ENCODE measurements at places on chromosomes 4 and X. TPM values are rescaled to one million over a fixed set of nuclear protein-coding genes. Genes with fewer than 3 reads are reported as not detected.
A peak's percentile ranks its signal among the peaks of the same experiment; 100 is the strongest.

The C4orf50 gene
- total RNA-seq = 0.42 TPM

The FOXP3 gene
- total RNA-seq = not detected

GRCh38 chrX:43836435-43837184, 45.6 kb downstream of the MAOB start:
- no peak overlapping the region for H3K4me3 ChIP-seq
- DNase-seq = no peak
- H3K4me1 ChIP-seq = peaks cover 5% of the 10 kb centered on the region
- no peak overlapping the region for H3K27ac ChIP-seq

DNA sequence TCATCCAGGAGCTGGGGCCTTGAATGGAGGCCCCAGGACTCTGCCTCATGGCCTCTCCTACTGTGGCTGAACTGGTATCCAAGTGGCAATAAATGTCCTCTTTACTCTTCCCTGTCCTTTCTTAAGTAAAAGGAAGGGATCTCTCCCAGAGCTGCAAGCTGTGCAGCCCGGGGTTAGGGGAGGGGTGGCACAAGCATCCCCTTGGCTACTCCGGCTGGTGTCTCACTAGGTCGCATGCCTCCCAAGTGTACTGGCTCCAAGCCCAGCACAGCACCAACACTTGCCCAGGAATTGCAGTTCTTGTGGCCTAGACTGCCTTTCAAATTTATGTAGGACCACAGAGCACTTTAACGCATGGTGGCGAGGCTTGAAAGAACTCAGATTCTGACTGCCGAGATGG, 44.7 kb upstream of the MED14 start:
- no peak for DNase-seq
- no peak overlapping the region for H3K27ac ChIP-seq
- H3K4me3 ChIP-seq = no peak overlapping the region
- H3K27me3 ChIP-seq = no peaks in the 10 kb centered on the region

The SLC7A11 gene
- total RNA-seq = 0.19 TPM

The UFSP2 gene
- 39.7 TPM for total RNA-seq

The CLGN gene
- 1.8 TPM for total RNA-seq

The DCLK2 gene
- total RNA-seq = 15.4 TPM

The NOA1 gene
- total RNA-seq = 29.7 TPM

DNA sequence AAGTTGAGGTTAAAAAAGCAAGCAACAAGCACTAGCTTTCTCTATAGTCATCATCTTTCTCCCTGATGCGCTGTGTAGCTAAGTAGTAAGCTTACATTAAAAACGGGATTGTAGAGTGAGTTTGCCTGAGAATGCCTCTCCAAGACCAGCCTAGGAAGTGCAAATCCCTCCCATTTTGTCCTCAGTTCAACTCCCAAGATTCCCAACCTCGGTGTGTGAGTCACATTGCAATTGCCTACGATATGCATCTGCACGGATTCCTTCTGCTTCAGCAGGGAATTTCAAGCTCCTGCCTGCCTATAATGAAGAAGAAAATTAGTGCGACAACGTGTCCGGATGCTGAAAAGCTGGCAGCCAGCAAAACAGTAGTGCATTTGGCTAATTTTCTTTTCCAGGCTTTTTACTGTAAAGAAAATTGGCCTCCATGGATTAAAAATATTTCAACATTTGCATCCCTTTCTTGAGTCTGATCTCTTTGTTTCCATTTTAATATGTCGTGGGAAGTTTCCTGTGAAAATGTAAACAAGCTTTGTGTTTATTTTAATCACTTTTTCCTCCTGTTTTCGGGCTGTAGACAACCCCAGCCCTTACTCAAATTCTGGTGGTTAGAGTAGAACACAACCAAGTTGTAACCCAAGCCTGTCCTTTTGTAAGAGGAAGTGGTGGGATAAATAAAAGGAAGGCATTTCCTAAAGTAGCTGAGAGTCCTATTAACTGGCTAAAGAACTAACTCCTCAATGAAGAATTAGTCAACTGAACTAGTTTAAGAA, 58.4 kb upstream of the TET2 start:
- no peak overlapping the region for H3K27ac ChIP-seq
- H3K27me3 ChIP-seq = no peaks in the 10 kb centered on the region
- H3K4me1 ChIP-seq = peaks cover 13% of the 10 kb centered on the region
- no peak overlapping the region for H3K4me3 ChIP-seq
- H3K36me3 ChIP-seq = no peaks in the 10 kb centered on the region
- DNase-seq = no peak

GRCh38 chr4:2330091-2331042, 68.5 kb upstream of the MXD4 start:
- peak; percentile 45 for DNase-seq
- no peak overlapping the region for H3K4me3 ChIP-seq
- peaks cover 3% of the 10 kb centered on the region for H3K36me3 ChIP-seq
- no peak overlapping the region for H3K27ac ChIP-seq
- H3K4me1 ChIP-seq = no peaks in the 10 kb centered on the region

The CSAG2 gene
- not detected for total RNA-seq

The ADAMTS3 gene
- total RNA-seq = 1.2 TPM

- H3K27ac ChIP-seq = no peak overlapping the region
- DNase-seq = no peak
- no peaks in the 10 kb centered on the region for H3K27me3 ChIP-seq
- no peak overlapping the region for H3K4me3 ChIP-seq
- no peaks in the 10 kb centered on the region for H3K36me3 ChIP-seq
- no peaks in the 10 kb centered on the region for H3K4me1 ChIP-seq
Measured at GRCh38 chrX:149120459-149120858, 384.6 kb downstream of the IDS start.

GRCh38 chr4:108006361-108006760, 16.7 kb downstream of the HADH start:
- peaks cover 38% of the 10 kb centered on the region for H3K4me1 ChIP-seq
- H3K4me3 ChIP-seq = no peak overlapping the region
- H3K27ac ChIP-seq = no peak overlapping the region

DNA sequence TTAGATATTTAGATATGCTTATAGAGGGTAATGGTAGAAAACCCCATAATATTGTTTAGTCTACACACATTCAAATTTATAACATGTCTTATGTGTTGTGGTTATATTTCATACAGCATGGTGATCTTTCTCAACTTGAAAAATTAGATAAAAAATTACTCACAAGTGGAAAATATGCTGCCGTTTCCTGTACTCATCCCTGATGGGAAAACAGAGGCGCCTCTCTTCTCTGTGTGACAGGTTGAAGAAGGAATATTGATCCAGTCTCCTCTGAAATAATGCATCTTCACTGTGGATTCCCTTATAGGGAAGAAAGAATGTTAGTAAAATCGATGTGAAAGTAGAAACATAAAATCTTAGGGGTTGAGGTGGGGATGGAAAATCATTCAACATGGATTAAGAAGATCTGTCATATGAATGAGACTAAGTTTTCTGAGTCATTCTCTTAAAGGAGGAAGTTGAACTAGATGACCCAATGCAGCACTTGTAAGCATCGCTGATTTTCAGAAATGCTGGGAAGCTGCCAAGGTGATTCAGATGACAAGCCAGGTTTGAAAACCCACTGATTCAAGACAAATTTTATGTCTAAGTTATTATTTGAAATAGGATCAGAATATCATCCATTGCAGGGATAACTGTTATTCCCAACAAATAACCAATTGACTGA, 70.7 kb downstream of the ANKRD50 start:
- no peak for DNase-seq
- no peak overlapping the region for H3K4me3 ChIP-seq
- no peaks in the 10 kb centered on the region for H3K27me3 ChIP-seq

GRCh38 chrX:9310616-9311015, 154.2 kb upstream of the TBL1X start:
- H3K36me3 ChIP-seq = no peaks in the 10 kb centered on the region
- no peaks in the 10 kb centered on the region for H3K4me1 ChIP-seq
- no peak for DNase-seq
- H3K4me3 ChIP-seq = no peak overlapping the region

DNA sequence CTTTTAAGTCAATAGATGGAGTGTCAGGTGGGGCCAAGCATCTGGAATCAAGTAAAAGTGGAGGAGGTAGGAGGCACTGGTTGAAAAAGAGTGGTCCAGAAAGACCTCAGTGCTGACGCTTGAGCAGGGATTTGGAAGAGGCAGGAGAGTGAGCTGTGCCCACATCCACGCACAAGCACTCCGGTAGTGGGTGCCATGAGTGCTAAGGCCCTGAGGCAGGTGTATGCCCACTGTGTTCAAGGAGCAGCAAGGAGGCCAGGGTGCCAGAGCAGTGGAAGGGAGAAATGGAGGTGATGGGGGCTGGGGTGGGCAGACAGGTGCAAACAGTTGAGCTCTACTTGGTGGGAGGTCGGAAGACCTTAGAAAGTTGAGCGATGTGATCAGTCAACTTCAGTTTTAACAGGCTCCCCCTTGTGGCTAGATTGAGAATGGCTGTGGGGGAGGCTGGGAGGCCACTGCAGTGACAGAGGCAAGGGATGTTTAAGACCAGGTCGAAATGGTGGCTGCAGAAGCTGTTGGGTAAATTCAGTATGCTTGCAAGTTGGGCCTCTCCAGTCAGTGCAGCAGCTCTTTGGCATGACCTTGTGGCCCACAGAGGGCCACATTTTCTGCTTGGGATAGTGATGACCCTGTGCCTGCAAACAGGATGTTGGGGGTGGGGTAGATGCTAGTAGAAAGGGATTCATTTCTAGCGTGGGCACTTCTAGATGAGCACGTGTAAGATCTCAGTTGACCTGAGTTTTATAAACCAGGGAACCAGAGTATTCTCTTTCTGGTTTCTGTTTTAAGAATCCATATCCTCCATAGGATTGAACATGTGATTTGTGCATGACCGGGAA, 12.7 kb downstream of the TKTL1 start:
- H3K27me3 ChIP-seq = peaks cover 8% of the 10 kb centered on the region
- H3K36me3 ChIP-seq = no peaks in the 10 kb centered on the region
- no peak for DNase-seq
- H3K4me1 ChIP-seq = no peaks in the 10 kb centered on the region

GRCh38 chrX:154121961-154122360, 22.1 kb upstream of the OPN1LW start:
- H3K4me1 ChIP-seq = no peaks in the 10 kb centered on the region
- H3K36me3 ChIP-seq = no peaks in the 10 kb centered on the region
- no peak overlapping the region for H3K4me3 ChIP-seq
- DNase-seq = no peak

The ZNF718 gene
- 5.8 TPM for total RNA-seq

DNA sequence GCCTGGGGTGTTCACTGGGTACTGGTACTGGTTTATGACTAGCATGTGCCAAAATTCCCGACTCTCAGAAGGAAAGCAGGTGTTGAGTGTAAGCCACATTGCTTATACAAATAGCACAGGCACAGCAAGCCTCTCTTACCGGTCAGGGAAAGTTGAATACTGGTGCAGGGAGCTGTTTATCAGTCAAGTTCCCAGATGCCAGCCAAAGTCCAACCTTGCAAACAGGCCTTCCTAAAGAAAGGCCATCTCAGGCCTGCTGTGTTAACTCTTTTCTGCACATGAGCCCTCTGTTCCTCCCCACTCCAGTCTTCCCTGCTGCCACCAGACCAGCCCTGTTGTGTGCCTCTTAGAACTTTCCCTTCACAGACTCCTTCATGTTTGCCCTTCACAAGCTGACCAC, 34.2 kb downstream of the PKD2 start:
- DNase-seq = no peak
- H3K27me3 ChIP-seq = no peaks in the 10 kb centered on the region
- no peak overlapping the region for H3K27ac ChIP-seq
- no peak overlapping the region for H3K4me3 ChIP-seq
- no peaks in the 10 kb centered on the region for H3K4me1 ChIP-seq
- peaks cover 72% of the 10 kb centered on the region for H3K36me3 ChIP-seq

DNA sequence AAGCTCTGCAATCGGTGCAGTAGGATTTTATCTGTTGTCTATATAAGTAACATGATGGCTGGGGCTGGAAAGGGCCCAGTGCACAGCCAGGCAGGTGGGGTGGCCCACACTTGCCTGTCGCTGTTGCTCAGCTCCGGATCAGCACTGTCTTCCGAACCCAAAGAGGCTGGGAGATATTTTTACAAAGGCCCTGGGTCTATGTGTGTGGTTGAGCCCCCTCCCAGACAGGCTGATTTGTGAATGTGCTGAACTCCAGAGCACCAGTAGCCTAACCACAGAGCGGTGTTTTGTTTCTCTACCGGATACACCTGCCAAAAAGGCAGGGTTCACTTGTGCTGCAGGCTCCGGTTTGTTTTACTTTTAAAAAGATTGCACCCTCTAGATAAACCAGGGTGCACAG, 33.5 kb upstream of the CHRNA9 start:
- H3K27me3 ChIP-seq = no peaks in the 10 kb centered on the region
- no peak overlapping the region for H3K27ac ChIP-seq

DNA sequence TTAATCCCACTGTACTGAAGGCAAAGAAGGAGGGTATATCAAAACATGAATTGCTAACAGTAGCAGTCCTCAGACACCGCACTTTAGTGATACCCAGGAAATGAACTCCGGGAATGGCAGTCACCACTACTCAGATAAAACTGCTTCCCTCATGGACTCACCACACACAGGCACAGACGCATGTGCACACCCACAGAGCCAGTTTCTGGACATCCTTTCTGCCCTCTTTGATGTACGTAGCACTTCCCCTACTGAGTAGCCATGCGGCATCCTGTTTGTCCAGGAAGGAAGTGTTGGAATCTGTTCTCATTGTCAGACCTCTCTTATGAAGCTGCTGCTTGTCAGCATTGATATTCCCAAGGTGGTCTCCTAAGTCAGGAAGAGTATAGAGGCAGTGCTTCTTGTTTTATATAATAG, 95.7 kb downstream of the DCLK2 start:
- H3K4me3 ChIP-seq = no peak overlapping the region
- DNase-seq = peak; percentile 70
- peaks cover 51% of the 10 kb centered on the region for H3K4me1 ChIP-seq
- H3K36me3 ChIP-seq = no peaks in the 10 kb centered on the region
- H3K27me3 ChIP-seq = no peaks in the 10 kb centered on the region

GRCh38 chr4:22129454-22130029, 181.0 kb upstream of the KCNIP4 start:
- H3K27ac ChIP-seq = no peak overlapping the region
- DNase-seq = no peak
- H3K36me3 ChIP-seq = no peaks in the 10 kb centered on the region
- H3K4me3 ChIP-seq = no peak overlapping the region

DNA sequence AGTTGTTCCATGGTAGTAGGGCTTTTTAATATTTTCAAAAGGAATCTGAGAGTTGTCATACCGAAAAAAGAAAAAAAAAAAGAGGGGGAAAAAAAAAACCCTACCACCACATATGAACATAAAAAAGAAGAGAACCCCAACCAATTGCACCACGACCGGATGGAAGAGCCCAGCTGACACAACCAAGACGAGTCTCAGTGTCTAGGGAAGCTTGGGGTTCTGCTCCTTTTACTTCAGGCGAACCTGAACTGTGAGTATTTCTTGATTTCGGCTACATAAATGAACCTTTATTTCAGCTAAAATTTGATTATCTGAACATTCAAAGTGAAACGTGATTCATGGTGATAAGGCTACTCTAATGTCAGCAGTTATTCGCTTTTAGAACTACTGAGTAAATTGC, at the start of gene GPR34:
GPR34 (plus strand) TSS at position 139 of the 400 bp plus-strand sequence. CDS start 6,661 bp downstream, outside the sequence.
- H3K4me3 ChIP-seq = no peak within 1 kb of the TSS
- no peaks in the 10 kb centered on the region for H3K4me1 ChIP-seq
- no peaks in the 10 kb centered on the region for H3K36me3 ChIP-seq
- no peak within 1 kb of the TSS for H3K27ac ChIP-seq
- DNase-seq = no peak
- H3K27me3 ChIP-seq = no peaks in the 10 kb centered on the region

DNA sequence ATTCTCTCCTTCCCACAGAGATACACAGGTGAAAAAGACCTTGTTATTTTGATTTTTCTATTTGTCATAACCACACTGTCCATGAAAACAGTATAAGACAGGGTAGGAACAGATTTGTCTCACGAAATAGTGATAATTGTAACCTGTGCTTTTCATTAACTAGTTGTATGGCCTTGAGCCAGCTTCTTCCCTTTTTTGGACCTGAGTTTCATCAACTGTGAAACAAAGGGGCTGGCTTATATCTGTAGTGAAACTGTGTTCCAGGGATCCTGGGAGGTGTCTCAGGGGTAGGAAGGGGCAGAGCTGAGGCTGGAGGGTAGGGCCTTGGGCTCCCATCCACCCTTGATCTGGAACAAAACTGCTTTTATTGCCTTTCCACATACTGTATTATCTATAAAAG, 50.9 kb downstream of the MED28 start:
- no peak overlapping the region for H3K4me3 ChIP-seq
- H3K27me3 ChIP-seq = no peaks in the 10 kb centered on the region
- no peak overlapping the region for H3K27ac ChIP-seq

All from esophagus muscularis mucosa (tissue), 4 donors.